ENCODE measurements at places on chromosomes 1 and 21.
A peak's percentile ranks its signal among the peaks of the same experiment; 100 is the strongest.

- no peak for DNase-seq
Observed at GRCh38 chr1:116262995-116263385, 110.1 kb upstream of the ATP1A1 start.

DNA sequence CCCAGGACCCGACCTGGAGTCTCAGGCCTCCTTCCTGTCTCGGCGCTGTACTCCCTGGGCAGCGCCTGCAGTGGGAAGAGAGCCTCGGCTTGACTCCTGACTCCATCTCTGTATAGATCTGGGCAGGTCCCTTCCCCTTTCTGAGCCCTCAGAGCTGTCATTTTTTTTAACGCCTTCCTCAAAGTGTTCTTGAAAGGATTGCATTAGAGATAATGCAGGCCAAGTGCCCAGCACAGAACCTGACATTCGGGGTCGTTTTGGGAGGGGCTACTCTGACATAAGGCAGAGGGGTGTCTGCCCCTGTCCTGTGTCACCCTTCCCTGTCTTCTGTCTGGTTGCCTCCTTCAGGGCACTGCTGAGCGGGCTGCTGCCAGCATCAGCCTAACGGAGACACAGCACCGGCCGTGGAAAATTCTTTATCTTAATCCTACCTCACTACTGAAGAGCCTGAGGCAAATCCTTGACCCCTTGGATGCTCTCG is 271.6 kb downstream of the TRABD2B start:
- DNase-seq, result no peak

DNA sequence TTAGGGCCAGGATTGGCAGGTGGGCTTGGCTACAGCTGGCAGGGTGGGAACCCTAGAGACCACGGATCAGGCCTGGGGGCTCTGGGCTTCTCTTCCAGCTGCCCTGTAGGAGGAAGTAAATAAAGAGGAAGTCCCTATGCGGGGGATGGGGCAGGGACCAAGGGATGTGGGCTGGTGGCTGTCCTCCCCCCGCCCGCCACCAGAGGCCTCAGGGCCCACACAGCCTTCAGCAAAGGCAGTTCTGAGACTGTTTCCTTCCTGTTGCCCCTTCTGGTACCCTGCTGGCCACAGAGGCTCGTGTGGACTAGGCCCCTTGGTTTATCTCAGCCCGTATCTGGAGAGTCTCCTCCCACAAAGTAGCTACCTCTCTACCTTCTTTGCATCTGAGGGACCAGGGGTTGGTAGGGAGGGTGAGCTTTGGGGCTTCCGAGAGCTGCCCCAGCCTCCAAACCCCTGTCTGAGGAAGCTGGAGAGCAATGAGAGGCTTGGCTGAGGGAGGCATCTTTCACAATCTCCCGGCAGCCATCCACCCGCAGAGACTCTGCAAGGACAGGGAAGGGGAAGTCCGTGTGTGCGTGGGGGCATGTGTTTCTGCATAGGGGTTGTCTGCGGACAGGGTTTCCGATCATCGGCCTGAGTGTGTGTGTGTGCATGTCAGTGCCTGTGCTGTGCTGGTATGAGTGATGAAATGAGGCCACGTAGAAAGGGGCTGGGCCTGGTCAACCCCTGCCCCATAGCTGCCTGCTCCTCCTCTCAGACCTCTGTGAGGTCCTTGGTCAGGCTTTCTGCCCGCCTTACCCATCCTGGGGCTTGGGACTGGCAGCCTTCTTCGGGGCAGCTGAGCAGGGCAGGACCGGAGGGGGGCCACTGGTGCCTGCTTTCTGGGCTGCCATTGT is 12.5 kb downstream of the RPS6KA1 start:
- DNase-seq, result peak; percentile 79

GRCh38 chr1:114482585-114482984 is 28.4 kb downstream of the TRIM33 start:
- no peak for DNase-seq

DNA sequence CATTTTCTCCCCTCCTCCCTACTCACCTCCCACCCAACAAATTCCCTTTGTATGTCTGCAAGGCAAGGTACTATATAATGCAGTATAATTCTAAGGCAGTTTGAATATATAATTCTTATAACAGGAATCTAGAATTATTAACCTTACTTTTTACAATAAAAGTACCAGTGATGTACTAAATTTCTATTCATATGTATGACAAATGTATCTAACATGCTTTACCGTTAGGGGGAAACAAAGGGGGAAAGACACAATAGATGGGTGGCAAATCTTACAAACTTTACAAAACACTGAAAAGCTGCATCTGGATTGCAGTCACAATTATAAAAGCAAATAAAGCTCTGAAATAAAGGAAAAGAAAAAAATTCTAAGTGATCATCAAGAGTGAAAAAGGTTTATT is 2.3 kb downstream of the PIK3R3 start:
- DNase-seq, result no peak

DNA sequence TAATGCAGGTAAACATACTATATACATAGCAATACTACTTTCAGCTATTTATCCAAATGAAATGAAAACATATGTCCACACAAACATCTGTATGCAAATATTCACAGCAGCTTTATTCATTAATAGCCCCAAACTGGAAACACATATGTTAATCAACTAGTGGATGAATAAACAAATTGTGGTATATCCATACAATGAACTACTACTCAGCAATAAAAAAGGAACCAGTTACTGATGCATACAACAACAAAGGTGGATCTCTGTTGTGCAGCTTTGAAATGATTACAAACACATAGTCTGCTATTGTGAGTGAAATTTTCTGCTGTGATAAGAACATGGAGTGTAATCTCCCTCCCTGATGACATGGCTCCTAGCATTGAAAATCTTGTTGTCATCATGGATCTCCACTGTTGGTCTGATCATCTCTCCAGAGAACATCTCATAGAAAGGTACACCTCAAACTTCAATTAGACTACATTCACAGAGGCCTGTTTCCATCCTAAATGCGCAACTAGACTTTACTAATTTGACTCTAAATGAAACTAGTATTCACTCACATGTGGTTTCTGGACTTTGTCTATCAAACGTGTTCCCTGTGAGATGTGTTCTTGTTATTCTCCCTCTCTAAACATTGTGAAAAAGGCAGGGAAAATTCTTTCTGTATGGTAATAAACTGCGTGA is 10.7 kb downstream of the INTS7 start:
- no peak for DNase-seq

DNA sequence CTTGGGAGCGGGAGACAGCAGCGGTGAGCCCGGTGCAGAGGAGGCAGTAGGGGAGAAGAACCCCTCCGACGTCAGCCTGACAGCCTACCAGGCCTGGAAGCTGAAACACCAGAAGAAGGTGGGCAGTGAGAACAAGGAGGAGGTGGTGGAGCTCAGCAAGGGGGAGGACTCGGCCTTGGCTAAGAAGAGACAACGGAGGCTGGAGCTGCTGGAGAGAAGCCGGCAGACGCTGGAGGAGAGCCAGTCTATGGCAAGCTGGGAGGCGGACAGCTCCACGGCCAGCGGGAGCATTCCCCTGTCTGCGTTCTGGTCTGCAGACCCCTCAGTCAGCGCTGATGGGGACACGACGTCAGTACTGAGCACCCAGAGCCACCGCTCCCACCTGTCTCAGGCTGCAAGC is 32.9 kb downstream of the STYXL2 start:
- DNase-seq, result no peak

GRCh38 chr1:43577655-43578542 is 47.2 kb downstream of the PTPRF start:
- DNase-seq, result peak; percentile 76

DNA sequence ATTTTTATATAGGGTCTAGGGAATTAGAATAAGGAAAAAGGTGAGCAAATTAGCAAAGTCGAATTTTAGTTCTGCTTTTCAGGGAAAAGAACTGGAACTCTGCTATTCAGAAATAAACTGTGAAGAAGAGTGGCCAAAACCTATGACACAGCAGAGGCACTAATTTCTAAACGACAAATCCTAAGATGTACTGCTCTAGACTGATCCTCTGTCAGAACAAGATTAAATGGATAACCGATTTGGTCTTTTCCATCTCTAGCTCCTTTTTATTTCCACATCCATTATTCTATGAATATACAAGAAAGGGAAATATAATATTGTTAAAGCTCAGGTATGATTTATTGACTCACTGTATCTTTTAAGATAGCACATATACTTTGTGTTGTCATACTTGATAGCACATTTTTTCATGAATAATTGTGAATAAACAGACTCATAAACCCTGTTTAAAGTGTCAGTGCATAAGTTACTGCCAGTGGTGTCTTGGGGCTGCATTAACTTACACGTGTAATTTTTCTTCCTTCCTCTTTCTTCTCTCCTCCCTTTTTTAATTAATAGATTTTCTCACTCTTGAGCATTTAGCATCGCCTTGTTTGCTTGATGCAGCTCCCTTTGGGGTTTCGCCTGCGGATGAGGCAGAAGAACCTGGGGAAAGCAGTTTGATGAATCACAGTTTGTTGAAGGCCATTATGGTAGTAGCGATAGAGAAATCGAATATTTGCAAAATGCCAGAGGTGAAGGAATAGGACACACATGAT is 496.6 kb downstream of the ADGRL2 start:
- DNase-seq, result no peak

DNA sequence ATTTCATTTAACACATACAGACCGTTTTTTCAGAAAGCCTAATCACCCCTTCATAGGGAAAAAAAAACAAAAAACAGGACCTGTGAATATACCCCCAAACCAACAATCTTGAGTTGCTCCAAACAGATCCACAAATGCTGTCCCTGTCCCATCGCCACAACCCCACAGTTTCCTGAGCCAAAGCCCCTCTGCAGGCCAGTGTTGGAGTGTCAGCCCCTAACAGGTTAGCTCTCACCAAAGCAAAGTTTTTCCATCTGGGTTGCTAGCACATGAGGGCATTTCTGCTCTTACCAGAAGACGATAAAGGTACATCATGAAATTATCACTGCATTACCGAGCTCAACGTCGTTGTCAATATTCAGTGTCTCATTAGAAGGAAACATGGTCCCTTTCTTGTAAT is 40.8 kb downstream of the MCOLN2 start:
- no peak for DNase-seq

DNA sequence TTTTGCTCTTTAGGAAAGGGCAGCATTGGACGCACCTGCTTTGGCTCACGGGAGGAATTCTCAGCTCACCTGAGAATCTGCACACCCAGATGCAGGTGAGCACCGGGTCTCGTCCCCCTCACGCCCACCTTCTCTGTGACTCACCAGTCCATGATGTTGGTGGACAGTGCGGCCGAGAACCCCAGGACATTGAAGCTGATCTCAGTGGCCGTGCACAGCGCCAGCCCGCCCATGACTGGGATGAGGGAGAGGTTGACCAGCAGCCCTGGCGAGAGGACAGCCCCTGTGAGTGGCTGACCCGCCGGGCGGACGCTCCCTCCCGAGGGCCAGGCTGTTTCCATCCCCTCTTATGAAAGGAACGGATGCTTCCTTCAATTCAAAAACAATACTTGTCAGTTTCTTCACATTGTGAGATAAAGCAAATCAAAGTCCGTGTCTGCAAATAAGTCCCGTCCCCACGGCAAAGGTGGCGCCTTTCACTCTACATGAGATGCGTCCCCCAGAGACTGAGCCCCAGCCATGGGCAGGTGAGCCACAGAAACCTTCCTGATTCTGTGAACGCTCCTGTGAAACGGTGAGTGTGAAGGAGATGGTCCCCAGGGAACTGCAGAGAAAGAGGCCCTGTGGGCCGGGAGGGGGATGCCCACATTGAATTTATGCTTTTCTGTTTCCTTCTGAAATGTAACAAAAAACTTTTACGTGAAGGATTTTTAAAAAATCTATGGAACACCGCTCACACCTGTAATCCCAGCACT is 12.7 kb upstream of the CDK11B start:
- DNase-seq, result no peak

DNA sequence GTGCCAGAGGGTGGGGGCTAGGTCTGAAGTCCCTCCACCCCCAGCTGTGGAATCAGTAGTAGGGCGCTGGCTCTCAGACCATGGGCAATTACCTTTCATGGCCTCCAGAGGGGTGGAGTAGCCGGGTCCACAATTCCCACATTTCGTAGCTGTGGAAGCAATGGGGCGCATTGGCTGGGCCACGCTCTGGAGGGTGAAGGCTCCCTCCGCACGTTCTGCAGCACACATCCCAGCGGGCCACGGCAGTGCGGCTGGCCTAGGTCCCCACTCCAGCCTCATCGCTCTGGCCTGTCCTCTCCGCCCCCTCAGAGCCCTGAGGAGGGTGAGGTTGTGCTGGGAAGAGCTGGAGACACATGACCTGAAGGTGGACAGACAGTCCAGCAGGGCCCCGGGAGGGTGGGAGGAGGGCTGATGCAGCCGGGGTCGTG is 2.9 kb downstream of the SELENBP1 start:
- no peak for DNase-seq

- DNase-seq, result no peak
Observed at GRCh38 chr1:98333406-98333805, 328.1 kb upstream of the SNX7 start.

GRCh38 chr1:109167001-109167506 is 46.7 kb upstream of the SARS1 start:
- no peak for DNase-seq

DNA sequence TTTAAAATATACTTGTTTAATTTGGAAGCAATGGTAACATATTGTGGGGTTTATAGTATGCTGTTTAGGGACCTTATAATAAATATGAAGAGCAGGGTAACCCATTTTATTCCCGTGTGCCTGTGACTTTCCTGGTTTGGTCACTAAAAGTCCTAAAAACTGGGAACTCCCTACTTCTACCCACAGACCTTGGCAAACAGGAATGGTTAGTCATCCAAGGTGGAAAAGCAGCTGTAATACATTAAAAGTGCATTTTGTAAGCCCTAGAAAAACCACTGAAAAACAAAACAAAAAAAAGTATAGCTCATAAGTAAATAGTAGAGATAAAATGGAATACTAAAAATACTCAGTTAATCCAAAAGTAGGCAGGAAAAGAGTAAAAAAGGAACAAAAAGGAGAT is 538.9 kb downstream of the LMO4 start:
- no peak for DNase-seq

DNA sequence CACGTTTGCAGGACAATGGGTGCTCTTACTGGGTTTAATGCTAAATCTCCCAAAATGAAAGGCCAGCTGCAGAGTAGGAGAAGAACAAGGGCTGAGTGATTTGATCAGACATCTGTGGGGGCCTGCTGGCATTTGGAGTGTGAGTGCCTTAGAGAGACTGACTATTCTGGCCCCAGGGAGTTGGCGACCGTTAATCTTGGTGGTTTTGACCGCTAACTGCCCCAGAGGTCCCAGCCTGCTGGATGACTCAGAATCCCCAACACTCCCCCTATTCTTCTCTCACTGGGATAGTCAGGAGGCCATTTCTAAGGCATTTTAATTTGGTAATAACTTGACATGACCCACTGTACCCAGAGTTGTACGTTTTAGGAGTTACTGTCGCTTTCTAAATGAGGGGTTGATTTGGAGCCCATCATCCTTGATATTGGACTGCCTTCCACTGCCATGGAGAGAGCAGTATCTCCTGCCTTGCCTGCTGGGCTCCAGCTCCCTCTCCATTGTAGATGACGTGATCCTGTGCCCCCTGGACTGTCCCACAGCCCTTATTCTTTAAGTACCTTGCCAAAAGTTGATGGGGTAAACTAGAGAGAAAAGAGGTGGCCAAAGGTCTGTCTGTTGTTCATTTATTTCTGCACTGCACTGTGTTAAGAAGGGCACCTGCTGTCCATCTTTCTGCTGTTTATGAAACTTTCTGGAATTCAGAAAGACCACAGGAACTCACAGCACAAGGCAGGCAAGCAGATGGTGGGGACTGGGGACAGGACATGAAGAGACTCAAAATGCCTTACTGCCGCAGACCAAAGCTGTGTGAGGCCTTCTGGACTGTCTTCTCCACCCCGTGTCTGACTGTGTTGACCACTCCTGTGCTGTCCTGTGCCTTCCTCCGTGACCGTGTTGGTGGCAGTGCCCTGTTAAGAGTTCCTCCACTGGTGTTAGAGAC is 98.2 kb upstream of the ARTN start:
- DNase-seq, result peak; percentile 39

GRCh38 chr1:1554550-1554925 is 14.1 kb upstream of the TMEM240 start:
- DNase-seq, result no peak

- no peak for DNase-seq
Observed at GRCh38 chr21:42495027-42495426, 997 bp downstream of the RSPH1 start.
